ENCODE measurements at places on chromosomes 2 and 18.

- H3K4me3 ChIP-seq, result no peak overlapping the region
- no peak overlapping the region for H3K27ac ChIP-seq
- no peaks in the 10 kb centered on the region for H3K27me3 ChIP-seq
- H3K36me3 ChIP-seq, result no peaks in the 10 kb centered on the region
- no peaks in the 10 kb centered on the region for H3K4me1 ChIP-seq
- no peak for DNase-seq
Observed at GRCh38 chr2:38125007-38125406, 49.1 kb upstream of the CYP1B1 start.

- no peaks in the 10 kb centered on the region for H3K4me1 ChIP-seq
- no peak overlapping the region for H3K4me3 ChIP-seq
- no peaks in the 10 kb centered on the region for H3K36me3 ChIP-seq
- H3K27ac ChIP-seq, result no peak overlapping the region
Observed at GRCh38 chr2:239611222-239611795, 210.5 kb upstream of the HDAC4 start.

GRCh38 chr2:146990311-146991054 lies 854.3 kb upstream of the ACVR2A start:
- H3K4me3 ChIP-seq, result no peak overlapping the region
- H3K27me3 ChIP-seq, result no peaks in the 10 kb centered on the region
- no peaks in the 10 kb centered on the region for H3K4me1 ChIP-seq
- H3K36me3 ChIP-seq, result no peaks in the 10 kb centered on the region
- no peak overlapping the region for H3K27ac ChIP-seq

GRCh38 chr18:70216788-70217187 lies 11.3 kb upstream of the RTTN start:
- no peaks in the 10 kb centered on the region for H3K27me3 ChIP-seq
- H3K27ac ChIP-seq, result no peak overlapping the region
- H3K4me1 ChIP-seq, result no peaks in the 10 kb centered on the region
- H3K4me3 ChIP-seq, result no peak overlapping the region
- DNase-seq, result no peak
- H3K36me3 ChIP-seq, result no peaks in the 10 kb centered on the region

DNA sequence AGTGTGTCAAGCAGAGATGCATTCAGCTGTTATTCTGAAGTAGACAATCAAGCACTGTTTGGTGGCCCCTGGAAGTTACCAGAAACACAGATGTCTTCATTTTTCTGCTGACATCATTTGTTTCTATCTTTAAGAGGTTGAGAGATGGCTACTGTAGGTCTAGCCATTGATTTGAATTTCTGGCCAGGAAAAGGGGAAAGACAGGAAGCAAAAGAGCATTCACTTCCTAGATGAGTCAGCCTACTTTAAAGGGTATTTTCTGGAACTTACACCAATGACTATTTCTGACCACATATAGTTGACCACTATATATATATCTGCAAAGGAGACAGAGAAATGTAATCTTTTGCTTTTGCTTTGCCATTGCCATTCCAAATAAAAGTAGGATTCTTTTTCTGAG lies 900.1 kb upstream of the SOX11 start:
- no peak overlapping the region for H3K27ac ChIP-seq
- no peaks in the 10 kb centered on the region for H3K27me3 ChIP-seq
- H3K4me3 ChIP-seq, result no peak overlapping the region

DNA sequence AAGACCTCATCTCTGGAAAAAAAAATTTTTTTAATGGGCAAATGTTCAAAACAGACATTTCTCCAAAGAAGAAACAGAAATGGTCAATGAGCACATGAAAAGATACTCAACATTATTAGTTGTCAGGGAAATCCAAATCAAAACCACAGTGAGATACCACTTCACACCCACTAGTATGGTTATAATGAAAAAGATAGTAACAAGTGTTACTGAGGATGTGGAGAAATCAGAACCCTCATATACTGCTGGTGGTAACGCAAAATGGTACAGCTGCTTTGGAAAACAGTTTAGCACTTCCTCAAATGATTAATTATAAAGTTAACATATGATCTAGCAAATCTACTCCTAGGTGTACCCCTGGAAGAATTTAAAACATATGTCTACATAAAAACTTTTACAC lies 29.0 kb upstream of the TCF7L1 start:
- no peaks in the 10 kb centered on the region for H3K36me3 ChIP-seq
- H3K27me3 ChIP-seq, result no peaks in the 10 kb centered on the region

DNA sequence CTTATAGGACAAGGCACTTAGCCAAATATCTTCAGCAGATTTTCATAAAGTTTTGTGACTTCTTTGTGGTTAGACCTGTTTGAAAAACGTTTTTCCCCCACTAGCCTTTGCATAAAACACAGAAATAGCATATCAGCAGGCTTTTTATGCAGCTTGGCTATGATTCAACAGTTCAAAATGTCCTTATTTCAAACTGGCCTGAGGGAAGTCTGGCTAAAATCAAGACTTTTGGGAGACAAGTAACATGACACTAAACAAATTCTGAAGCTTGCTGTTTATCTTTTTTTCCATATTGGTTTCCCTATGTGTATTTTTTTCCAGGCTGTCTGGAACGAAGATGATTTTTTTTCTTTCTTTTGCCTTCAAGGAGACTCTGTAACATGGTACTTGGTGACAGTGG lies 95.1 kb upstream of the L3MBTL4 start:
- DNase-seq, result no peak
- H3K4me3 ChIP-seq, result no peak overlapping the region
- no peaks in the 10 kb centered on the region for H3K27me3 ChIP-seq
- no peaks in the 10 kb centered on the region for H3K36me3 ChIP-seq

DNA sequence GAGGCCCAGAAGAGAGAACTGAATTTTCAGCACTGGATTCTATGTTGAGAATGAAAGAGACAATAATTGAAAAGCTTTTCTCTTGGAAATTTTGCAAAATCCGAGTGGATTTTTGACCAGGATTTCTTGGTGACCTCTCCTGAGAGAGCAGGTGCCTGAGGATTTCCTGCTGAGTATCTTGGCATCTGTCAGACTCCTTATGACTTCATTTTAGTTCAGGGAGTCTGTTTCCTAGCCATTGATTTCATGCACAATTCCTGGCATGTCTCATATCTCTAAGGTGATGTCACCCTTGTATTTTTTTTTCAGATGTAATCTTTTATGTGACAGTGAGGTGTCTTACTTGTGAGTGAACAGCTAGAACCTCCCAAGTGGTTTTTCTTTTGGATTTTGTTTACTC lies 195.9 kb downstream of the NEDD4L start:
- no peaks in the 10 kb centered on the region for H3K27me3 ChIP-seq
- no peak for DNase-seq
- H3K36me3 ChIP-seq, result no peaks in the 10 kb centered on the region
- peaks cover 13% of the 10 kb centered on the region for H3K4me1 ChIP-seq
- H3K4me3 ChIP-seq, result no peak overlapping the region

- DNase-seq, result no peak
- H3K36me3 ChIP-seq, result no peaks in the 10 kb centered on the region
- no peaks in the 10 kb centered on the region for H3K4me1 ChIP-seq
Observed at GRCh38 chr2:241762933-241763369, 13.7 kb upstream of the GAL3ST2 start.

DNA sequence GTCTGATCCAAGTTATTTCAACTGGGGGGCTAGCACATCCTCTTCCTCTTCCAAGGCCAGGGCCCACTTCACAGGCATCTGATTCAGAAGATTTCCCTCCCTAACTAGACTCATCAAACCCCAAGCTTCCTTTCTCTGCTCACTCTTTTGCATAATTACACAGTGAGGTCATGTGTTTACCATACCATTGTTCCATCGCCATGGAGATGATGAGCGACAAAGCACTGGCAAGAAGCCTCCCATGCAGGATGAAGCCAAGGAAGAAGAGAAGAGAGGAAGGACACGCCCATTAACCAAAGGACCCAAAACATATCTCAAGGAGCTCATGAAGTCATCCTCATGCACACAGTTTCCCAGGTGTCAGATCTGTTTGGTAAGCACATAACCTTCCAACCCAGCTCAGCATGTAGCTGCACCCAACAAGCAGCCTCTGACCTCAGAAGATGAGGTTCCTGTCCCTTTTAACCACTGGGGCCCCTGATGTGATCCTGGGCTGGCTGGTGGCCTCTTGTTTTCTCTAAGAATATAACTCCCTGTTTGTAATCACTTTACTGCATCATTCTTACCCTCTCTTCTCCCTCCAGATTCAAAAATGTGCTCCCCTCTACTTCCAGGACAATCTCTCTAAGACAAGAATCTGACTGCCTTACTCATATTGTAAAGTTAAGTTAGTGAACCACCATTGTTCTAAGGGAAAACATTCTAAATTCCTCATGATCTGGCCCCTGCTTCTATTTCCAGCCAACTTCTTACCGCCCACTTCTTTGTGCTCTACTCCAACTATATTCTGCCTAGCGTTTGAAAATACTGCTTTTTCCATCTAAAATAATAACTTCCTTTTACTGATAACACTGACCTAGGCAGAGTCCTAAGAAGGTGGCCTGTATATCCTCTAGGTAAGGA lies 190.1 kb downstream of the TTC32 start:
- H3K4me1 ChIP-seq, result no peaks in the 10 kb centered on the region
- H3K4me3 ChIP-seq, result no peak overlapping the region
- no peak for DNase-seq
- H3K27me3 ChIP-seq, result no peaks in the 10 kb centered on the region
- no peaks in the 10 kb centered on the region for H3K36me3 ChIP-seq

DNA sequence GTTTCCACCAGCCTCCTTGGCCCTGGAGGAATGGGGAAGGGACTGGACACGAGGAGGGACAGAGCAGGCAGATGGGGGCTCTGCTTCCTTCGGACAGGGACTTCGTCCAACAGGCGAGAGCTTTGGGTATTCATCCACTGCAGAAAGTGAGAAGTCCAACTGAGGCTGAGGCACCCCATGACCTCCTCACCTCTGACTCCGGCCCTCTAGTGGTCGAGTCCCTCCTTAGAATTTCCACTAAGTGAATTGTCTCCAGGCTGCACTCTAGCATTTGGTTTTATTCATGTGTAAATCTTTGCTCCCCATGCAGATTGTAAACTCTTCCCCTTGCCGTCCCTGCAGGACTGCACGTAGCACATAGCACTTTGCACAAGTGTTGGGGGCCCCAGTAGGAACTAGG lies 75.6 kb downstream of the TMEM247 start:
- no peak overlapping the region for H3K27ac ChIP-seq
- no peak for DNase-seq
- no peaks in the 10 kb centered on the region for H3K36me3 ChIP-seq
- H3K27me3 ChIP-seq, result no peaks in the 10 kb centered on the region
- no peak overlapping the region for H3K4me3 ChIP-seq
- no peaks in the 10 kb centered on the region for H3K4me1 ChIP-seq

GRCh38 chr18:13107074-13107473 lies 111.5 kb upstream of the LDLRAD4 start:
- peaks cover 6% of the 10 kb centered on the region for H3K4me1 ChIP-seq
- DNase-seq, result no peak
- H3K4me3 ChIP-seq, result no peak overlapping the region

GRCh38 chr18:8844721-8845148 lies 139.4 kb downstream of the MTCL1 start:
- H3K4me1 ChIP-seq, result no peaks in the 10 kb centered on the region
- H3K4me3 ChIP-seq, result no peak overlapping the region
- no peaks in the 10 kb centered on the region for H3K27me3 ChIP-seq
- no peak for DNase-seq

GRCh38 chr2:29821591-29821990 lies 99.8 kb downstream of the ALK start:
- no peaks in the 10 kb centered on the region for H3K4me1 ChIP-seq
- H3K36me3 ChIP-seq, result no peaks in the 10 kb centered on the region
- no peak overlapping the region for H3K4me3 ChIP-seq
- no peak for DNase-seq
- no peaks in the 10 kb centered on the region for H3K27me3 ChIP-seq

GRCh38 chr2:159078443-159078842 lies 110.0 kb downstream of the TANC1 start:
- no peaks in the 10 kb centered on the region for H3K27me3 ChIP-seq
- H3K36me3 ChIP-seq, result no peaks in the 10 kb centered on the region
- H3K4me1 ChIP-seq, result no peaks in the 10 kb centered on the region
- H3K4me3 ChIP-seq, result no peak overlapping the region
- H3K27ac ChIP-seq, result no peak overlapping the region
- DNase-seq, result no peak

DNA sequence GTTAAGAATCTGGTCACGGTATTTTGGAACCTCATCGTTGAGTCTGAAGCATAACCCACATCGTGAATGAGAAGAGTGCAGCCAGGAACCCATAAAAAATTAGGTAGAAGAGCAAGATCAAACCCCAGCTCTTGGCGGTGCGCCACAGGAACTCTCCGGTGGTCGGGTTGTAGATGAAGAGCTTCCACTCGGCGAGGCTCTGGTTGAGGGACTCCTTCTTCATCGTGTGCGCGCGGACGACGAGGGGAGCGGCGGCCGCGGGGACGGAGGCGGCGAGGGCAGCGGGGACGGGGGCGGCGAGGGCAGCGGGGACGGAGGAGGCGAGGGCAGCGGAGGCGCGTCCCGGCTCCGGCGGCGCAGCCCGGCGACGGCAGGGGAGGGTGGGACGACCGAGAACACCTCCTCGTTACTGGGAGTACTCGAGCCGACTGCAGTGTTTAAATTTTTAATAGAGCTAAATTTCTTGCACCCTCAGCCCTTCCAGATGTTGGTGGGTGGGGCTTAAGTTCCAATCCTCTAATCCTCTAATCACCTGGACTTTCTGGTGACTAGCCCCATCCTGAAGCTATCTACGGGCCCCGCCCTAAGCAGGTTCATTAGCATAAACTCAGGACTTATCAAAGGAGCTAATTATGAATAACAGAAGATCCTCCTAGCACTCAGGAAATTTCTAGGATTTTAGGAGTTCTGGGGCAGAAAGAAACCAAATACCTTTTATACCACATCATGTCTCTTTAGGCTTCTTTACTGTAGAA lies 20.4 kb upstream of the PAPOLG start:
- no peak overlapping the region for H3K27ac ChIP-seq
- H3K27me3 ChIP-seq, result no peaks in the 10 kb centered on the region
- no peak overlapping the region for H3K4me3 ChIP-seq
- no peak for DNase-seq

DNA sequence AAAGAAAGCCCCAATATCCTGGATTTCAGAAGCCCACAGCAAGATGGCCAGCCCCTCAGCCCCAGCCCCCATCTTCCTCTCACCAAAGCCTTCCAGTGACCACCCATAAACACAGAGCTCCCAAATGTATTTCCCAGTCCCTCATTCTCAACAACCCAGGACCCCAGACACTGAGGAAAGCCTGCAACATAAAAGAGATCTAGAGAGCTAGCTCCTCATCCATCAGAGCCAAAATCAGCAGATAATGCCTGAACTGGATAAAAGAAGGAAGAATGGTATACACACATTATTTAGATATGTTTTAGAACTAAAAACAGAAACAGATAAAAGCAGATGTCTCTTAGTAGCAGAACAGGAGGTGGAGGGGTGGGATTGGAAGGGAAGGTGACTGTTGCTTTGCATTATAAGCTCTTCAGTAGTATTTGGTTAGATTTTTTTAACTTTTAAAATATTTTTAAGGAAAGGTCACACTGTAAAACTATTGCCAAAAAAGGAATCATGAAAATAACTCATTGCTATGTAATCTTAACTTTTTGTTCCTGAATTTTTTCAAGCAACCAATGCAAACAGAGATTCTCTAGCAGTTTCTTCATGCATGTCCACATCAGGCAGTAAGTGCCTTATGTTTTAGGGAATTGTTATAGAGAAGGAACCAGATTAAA lies 144.2 kb upstream of the PKDCC start:
- H3K4me1 ChIP-seq, result peaks cover 3% of the 10 kb centered on the region
- H3K27ac ChIP-seq, result no peak overlapping the region
- H3K36me3 ChIP-seq, result no peaks in the 10 kb centered on the region
- DNase-seq, result no peak
- no peak overlapping the region for H3K4me3 ChIP-seq
